ENCODE measurements at places on chromosomes 3 and 15. TPM values are rescaled to one million over a fixed set of nuclear protein-coding genes. Genes with fewer than 3 reads are reported as not detected.

The MELTF gene
- total RNA-seq = 5.2 TPM

The ZIC1 gene
- not detected for total RNA-seq

The RBP2 gene
- not detected for total RNA-seq

The FAM81A gene
- total RNA-seq = under 0.01 TPM

Data from fibroblast of villous mesenchyme (primary cell).